A673 (cell line): ENCODE measurements at places on chromosomes 6 and 20. TPM values are rescaled to one million over a fixed set of nuclear protein-coding genes. Genes with fewer than 3 reads are reported as not detected.

Gene AKAP7
- total RNA-seq = 59.5 and 72.4 TPM in 2 replicates

Gene COL12A1
- 9.3 and 9.5 TPM in 2 replicates for total RNA-seq

Gene PTPRT
- total RNA-seq = not detected in 2 replicates

Gene SEMG1
- 2.1 and 5.5 TPM in 2 replicates for total RNA-seq

Gene TMEM170B
- total RNA-seq = 9.5 and 11.4 TPM in 2 replicates

Gene PAQR8
- 1.5 and 3.8 TPM in 2 replicates for total RNA-seq

Gene GDAP1L1
- 0.54 and 0.68 TPM in 2 replicates for total RNA-seq

Gene HLA-G
- total RNA-seq = not detected in 2 replicates

Gene IMPG1
- not detected in 2 replicates for total RNA-seq

Gene OPRM1
- total RNA-seq = not detected in 2 replicates

Gene HLA-DRB5
- not detected in 2 replicates for total RNA-seq

Gene CCM2L
- 0.22 TPM in 1 of 2 replicates, not detected in the other for total RNA-seq

Gene BPIFB4
- not detected in 2 replicates for total RNA-seq

Gene LPIN3
- 1.3 and 1.8 TPM in 2 replicates for total RNA-seq

Gene NNAT
- total RNA-seq = not detected in 2 replicates

Gene KIAA1755
- not detected in 2 replicates for total RNA-seq

Gene HLA-DMA
- 1.4 and 1.9 TPM in 2 replicates for total RNA-seq

Gene RFX6
- not detected in 2 replicates for total RNA-seq

Gene COX4I2
- not detected in 2 replicates for total RNA-seq

Gene CLVS2
- total RNA-seq = 84.9 and 89.6 TPM in 2 replicates

Gene KHDC1L
- total RNA-seq = not detected in 2 replicates

Gene SIRPG
- total RNA-seq = not detected in 2 replicates

Gene TLDC2
- total RNA-seq = not detected in 2 replicates

Gene LCA5
- 3.5 and 4.0 TPM in 2 replicates for total RNA-seq

Gene COL10A1
- not detected in 2 replicates for total RNA-seq

Gene TTBK1
- total RNA-seq = not detected in 2 replicates

Gene HEY2
- 0.15 and 0.32 TPM in 2 replicates for total RNA-seq

Gene NHLRC1
- total RNA-seq = 3.8 and 4.3 TPM in 2 replicates

Gene PNPLA1
- 0.20 and 0.26 TPM in 2 replicates for total RNA-seq

Gene NTSR1
- total RNA-seq = 8.7 and 15.9 TPM in 2 replicates

Gene SLC22A1
- 1.6 and 3.3 TPM in 2 replicates for total RNA-seq

Gene SASH1
- 19.2 and 21.7 TPM in 2 replicates for total RNA-seq

Gene B3GALT4
- total RNA-seq = 4.0 TPM in 2 replicates

Gene SLC35B2
- 45.8 and 52.0 TPM in 2 replicates for total RNA-seq

Gene EYS
- total RNA-seq = 0.47 and 0.50 TPM in 2 replicates

Gene OR2J3
- not detected in 2 replicates for total RNA-seq

Gene CPXM1
- total RNA-seq = 3.8 and 7.6 TPM in 2 replicates

Gene WFDC5
- total RNA-seq = not detected in 2 replicates

Gene SLC17A4
- not detected in 2 replicates for total RNA-seq

Gene SLCO4A1
- total RNA-seq = 44.5 and 48.8 TPM in 2 replicates

Gene THEMIS
- total RNA-seq = not detected in 2 replicates

Gene ACSS1
- 3.9 and 4.9 TPM in 2 replicates for total RNA-seq

Gene ZMYND8
- total RNA-seq = 31.3 and 35.2 TPM in 2 replicates

Gene FGD2
- not detected in 2 replicates for total RNA-seq

Gene MACROD2
- 1.0 and 1.4 TPM in 2 replicates for total RNA-seq

Gene EMILIN3
- total RNA-seq = 1.7 and 3.1 TPM in 2 replicates

Gene COL9A1
- not detected in 2 replicates for total RNA-seq

Gene PI3
- not detected in 2 replicates for total RNA-seq

Gene REM1
- total RNA-seq = not detected in 2 replicates

Gene TREM2
- not detected in 2 replicates for total RNA-seq
